IMR-90 (cell line): ENCODE measurements at places on chromosomes 13 and 19. TPM values are rescaled to one million over a fixed set of nuclear protein-coding genes. Genes with fewer than 3 reads are reported as not detected.

DNA sequence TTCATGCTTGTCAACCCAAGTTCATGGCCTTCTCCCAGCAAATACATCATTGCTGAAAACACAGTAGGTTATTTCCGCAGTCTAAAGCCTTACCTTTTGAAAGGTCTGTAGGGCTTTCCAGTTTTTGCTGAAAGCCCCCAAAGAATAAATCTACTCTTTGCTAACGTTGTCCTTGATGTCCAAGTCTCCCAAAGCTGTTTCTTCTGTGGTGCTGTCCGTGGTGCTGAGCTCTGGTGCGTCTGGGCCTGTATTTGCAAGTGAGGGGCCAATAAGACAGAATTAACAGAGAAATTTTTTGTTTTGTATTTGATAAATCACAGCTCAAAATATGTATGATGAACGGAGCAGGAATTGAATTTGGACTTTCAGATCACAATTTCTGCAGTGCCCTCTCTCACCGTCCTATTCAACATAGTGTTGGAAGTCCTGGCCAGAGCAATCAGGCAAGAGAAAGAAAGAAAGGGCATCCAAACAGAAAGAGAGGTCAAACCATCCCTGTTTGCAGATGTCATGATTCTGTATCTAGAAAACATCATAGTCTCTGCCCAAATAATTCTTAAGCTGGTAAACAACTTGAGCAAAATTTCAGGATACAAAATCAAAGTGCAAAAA, 9.8 kb upstream of the LGALS16 start:
- peak; percentile 15 for DNase-seq

- DNase-seq: no peak
Measured at GRCh38 chr19:31177246-31177645, 172.0 kb downstream of the TSHZ3 start.

- peak; percentile 96 for DNase-seq
Measured at GRCh38 chr13:44710576-44710975, 134.4 kb upstream of the TSC22D1 start.

DNA sequence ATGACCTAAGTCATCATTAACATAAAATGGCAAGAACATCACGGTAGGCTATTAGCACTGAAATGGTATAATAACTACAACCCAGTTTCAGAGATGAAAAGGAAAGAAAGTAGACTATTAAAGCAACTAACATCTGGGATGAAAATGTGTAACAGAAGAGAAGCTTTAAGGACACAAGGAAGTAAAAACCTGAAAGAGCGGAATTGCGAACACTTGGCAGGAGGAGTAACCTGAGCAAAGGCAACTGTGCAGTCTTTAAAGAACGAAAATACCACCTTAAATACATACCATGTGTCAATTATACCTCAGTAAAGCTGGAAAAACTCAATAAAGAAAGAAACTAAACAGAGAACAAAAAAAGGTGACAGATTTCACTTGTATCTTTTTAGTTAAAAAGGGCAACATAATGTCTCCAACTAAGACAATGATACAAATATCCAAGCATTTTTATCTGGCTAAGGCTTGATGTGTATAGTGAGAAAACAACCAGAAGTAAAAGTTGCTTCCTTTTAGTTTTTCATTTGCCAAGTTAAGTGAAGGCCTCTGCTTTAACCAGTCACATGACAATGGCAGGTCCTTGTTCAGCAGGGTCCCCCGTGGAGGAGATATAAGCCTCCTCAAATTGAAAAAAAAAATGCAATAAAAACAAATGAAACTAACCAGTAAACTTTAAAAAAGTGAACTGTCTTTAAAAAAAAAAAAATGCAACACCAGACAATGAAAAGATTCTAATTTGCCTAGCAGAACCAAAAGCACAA, 11.6 kb downstream of the USP12 start:
- DNase-seq: no peak

- DNase-seq: no peak
Measured at GRCh38 chr19:50818859-50819472, 4.6 kb downstream of the KLK1 start.

DNA sequence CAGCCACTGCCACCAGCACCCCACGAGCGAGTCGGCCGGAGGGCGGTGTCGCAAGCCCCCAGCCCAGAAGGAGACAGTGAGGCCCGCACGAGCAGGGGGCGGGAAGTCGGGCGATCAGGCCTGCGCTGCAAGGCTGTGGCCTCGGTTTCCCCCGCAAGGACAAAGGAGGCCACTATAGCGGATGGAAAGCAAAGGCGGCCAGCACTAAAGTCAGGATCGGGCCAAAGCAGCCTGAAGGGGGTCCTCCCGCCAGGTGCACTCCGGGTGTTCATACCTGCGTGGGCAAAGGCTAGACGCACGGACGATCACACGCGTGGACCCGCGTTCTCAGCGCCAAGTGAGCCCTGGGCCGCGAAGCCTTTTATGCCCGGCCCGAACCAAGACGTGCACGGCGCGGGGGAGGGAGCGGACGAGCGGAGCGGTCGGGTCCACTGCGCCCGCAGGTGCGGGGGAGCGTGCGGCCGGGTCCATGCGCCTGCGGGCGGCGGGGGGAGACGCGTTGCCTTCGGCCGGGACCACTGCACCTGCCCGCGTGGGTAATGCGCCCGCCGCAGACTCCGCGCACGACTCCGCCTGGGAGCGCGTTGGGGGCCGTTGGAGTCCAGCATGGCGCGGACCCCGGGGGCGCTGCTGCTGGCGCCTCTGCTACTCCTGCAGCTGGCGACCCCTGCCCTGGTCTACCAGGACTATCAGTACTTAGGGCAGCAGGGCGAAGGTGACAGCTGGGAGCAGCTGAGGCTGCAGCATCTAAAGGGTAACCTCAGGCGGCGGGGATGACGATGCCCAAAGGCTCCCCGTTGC, at the start of the genes PRDX2 and THSD8:
Gene PRDX2, minus strand, starts transcription at position 335 of the 801 bp plus-strand sequence. CDS start 539 bp downstream, outside the sequence.
Gene THSD8, plus strand, starts transcription at position 604 of the 801 bp plus-strand sequence. Its CDS starts 3 bp downstream, at position 607.
- peak; percentile 65 for DNase-seq

DNA sequence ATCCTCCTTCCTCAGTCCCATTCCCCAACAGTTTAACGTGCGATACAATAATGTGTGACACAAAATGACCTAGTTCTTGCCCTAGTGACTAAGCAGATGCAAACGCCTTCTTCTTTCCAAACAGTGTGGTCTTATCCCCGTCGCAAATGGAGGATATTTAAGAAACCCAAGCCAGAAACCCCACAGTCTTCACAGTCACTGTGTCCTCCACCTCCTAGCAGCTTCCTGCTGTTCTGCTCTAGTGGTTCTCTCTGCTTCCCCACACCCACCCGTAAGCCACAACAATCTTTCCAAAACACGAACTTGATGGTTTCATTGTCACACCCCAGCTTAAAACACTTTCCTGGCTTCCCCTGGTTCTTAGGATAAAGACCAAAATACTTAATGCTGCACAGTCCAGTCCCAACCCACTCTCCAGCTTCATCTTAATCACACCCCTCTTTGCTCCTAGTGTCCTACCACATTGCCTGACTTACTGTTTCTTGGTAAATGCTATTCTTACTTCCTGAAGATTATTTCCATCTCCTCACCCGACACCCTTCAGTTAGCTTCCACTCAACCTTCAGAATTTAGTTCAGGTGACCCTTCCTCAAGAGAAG, 32.3 kb downstream of the ITM2B start:
- no peak for DNase-seq

DNA sequence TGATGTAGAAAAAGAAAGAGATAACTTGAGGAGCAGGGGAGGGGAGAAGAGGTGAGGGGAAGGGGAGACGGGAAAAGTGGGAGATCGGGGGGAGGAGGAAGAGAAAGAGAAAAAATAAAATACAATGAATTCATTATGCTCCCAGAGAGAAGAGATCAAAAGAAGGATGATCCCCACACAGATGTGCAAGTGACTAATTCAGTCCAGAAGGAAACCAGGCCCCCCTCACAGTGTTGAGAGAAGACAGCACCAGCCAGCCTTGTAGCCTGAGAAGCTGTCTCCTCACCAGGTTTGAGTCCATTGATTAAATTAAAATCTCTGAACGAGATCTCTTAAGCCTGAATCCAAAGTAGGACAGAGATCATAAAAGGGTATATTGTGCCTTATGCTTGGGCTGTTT, 333.7 kb upstream of the NBEA start:
- DNase-seq: no peak

DNA sequence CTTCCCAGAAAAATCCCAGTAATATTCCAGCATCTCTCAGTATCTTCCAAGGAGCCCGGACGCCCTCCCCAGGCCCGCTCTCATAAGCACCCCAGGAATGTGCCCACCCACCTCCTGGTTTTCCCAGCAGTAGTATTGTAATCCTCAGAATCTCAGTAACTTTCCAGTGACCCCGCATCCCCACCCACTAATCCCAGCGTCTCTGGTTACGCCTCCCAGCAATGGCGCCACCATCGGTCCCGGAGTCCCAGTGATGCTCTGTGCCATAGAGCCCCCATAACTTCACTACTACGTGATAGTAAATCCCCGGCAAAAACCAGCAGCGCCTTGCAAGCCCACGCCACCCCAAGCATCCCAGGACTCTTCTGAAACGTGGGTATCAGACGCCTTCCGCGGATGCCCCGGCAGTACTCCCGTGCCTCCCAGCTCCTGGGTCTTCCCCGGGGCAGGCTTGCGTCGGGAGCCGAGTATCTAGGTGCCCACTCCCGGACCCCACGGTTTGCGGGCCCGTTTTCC, 928 bp upstream of the PNPLA6 start:
- peak; percentile 87 for DNase-seq

DNA sequence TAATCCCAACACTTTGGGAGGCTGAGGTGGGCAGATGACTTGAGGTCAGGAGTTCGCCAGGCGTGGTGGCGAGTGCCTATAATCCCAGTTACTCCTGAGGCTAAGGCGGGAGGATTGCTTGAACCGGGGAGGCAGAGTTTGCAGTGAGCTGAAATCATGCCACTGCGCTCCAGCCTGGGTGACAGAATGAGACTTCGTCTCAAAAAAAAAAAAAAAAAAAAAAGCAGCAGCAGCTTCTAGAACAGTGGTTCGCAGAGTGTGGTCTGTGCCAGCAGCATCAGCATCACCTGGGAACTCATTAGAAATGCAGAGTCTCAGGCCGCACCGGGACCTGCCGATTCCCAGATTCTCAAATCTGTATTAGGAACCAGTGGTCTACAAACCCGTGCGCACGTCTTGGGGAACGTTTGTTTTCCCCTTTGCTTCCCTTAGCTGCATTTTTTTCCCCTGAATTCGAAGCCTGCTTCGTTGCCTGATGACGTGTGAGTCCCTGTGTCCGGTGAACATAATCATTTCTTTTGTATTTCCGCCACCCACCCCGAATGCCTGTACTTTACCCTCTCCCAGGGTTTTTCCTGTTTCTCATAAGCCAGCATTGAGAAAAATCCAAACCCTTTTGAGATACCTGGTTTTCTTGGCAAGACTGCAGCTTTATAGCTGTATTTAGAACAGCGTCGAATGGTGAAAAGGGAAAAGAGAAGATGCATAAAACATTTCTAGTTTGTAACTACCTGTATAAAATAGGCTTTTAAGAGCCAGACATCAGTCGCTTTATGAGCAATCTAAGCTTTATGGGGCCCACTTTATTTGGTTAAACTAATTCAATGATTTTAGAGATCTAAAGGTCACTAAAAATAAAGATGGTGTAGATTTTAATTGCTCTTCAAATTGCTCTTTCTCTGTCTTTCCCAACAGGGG, 49.8 kb downstream of the BICRA start:
- no peak for DNase-seq

DNA sequence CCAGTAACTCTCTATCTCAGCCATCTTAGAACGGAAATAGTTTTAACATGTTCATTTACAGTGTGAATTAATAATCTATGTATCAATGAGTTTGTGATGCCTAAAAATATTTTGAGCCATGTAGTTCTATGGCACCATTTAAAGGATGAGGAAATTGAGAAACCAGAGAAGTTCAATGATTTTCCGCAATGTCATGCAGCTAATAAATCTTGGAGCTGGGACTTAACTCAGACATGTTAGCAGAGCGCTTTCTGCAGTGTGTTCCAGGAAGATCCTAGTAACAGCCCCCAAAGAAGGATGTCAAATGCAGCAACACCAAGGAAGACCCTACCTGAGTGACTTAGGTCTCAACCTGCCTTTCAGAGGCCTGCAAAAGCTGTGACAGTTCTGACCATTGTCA, 99.3 kb upstream of the RAP2A start:
- no peak for DNase-seq

DNA sequence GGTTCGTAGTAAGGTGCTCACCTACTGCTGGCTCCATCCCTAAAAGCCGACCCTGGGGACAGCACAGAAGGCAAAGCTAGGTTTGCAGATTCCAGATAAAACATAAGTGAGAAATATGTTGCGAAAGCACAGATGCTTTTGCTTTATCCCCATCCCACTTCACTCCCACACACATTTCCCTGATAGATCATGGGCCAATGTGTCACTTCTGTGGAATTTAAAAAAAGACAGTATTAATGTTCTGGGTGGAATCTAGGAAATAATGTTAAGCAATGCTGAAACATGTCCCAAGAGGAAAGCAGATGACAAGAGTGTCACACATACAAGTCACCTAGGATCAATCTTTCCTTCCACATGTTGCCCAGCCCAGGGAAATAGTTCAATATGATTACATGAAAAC, 661.0 kb upstream of the MIR17HG start:
- DNase-seq: peak; percentile 65

- DNase-seq: no peak
Measured at GRCh38 chr13:20141238-20142022, 19.4 kb downstream of the GJA3 start.

DNA sequence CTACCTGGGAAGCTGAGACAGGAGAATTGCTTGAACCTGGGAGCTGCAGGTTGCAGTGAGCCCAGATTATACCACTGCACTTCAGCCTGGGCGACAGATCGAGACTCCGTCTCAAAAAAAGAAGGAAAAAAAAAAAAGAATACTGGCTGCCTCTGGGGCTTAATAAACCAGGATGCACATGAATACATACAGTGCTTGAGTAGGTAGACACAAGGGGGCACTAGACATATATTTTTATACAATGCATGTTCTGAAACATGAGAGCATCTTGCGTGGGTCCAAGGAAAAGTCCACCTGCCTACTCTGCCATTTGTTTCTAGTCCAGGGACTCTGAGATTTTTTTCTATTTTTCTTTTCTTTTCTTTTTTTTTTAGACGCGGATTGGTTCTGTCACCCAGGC, 31.2 kb downstream of the KEAP1 start:
- DNase-seq: peak; percentile 47

GRCh38 chr19:44820648-44821609, 12.0 kb downstream of the BCAM start:
- no peak for DNase-seq

DNA sequence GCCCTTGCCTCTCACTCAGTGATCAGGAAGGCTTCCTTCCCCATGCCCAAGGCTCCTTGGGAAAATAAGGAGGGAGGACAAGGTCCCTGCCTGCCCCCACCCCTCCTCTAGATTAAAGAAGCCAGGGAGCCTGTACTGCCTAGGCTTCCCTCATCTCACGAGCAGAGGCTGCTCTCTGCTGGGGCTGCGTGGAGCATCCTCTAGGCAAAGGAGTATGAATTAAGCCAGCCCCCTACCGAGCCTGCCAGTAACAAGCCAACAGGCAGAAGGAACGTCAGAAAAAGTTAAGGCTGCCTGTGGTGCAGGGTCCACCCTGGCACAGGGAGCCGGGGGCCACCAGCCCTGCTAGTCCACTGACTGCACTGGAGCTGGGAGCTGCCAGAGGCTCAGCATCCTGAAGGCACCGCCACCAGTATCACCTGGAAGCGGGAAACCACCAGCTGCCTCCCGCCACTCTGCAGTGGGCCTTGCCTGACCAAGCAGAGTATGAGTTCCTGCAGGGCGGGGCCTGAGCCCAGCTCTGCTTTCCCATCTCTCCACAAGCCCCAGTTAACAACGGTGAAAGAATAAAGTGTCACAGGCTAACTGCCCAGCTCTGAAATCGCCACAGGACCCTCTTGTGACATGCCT, 6.8 kb downstream of the NAPA start:
- DNase-seq: no peak

IFNL1 gene
- total RNA-seq: not detected in 2 replicates

MIA gene
- not detected in 2 replicates for total RNA-seq

SCN1B gene
- total RNA-seq: 2.0 and 2.2 TPM in 2 replicates

ACP7 gene
- total RNA-seq: not detected in 2 replicates

RNF225 gene
- not detected in 2 replicates for total RNA-seq

ACTMAP gene
- total RNA-seq: 0.28 and 0.54 TPM in 2 replicates

ZNF610 gene
- 3.6 TPM in 2 replicates for total RNA-seq

SELENOV gene
- total RNA-seq: not detected in 2 replicates

AP3D1 gene
- total RNA-seq: 75.3 and 76.1 TPM in 2 replicates
